ENCODE measurements at places on chromosomes 5 and 9.

DNA sequence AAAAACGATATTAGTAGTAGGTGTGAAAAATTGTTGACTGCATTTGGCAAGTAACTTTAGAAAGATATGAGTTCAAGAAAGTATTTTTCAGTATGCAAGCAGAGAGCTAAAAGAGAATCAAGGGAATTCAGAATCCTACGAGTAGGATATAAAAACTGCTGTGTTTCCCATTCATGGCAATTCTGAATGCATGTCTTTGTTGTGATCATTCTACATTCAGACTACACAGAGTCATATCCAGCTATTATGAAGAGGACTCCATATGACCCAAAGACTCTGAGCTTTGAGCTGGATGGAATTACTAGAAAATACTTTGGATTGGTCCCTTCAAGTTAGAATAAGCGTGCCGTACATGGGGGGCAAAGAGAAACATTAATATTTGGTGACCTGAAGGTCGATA lies 12.0 kb downstream of the IFNE start:
- no peak for DNase-seq

GRCh38 chr9:29001006-29001405 lies 1427.7 kb upstream of the C9orf72 start:
- DNase-seq = no peak

DNA sequence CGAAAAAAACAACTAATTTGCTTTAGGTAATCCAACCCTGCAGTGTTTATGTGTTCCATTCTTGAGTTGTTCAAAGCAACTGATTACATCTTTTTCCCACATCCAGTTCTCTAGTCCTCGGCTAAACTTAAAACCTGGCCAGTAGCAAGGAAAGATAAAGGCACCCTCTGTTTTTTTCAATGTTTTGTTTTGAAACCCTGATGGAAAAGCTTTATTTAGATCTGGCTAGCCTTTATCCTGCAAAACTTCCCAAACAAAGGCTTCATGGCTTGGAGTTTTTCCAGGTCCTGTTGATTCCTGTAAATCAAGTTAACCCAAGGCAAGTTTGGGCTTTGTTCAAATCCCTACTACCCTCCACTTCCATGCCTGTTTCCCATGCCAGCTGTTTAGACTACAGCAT lies 105.1 kb downstream of the CEMIP2 start:
- DNase-seq = no peak

DNA sequence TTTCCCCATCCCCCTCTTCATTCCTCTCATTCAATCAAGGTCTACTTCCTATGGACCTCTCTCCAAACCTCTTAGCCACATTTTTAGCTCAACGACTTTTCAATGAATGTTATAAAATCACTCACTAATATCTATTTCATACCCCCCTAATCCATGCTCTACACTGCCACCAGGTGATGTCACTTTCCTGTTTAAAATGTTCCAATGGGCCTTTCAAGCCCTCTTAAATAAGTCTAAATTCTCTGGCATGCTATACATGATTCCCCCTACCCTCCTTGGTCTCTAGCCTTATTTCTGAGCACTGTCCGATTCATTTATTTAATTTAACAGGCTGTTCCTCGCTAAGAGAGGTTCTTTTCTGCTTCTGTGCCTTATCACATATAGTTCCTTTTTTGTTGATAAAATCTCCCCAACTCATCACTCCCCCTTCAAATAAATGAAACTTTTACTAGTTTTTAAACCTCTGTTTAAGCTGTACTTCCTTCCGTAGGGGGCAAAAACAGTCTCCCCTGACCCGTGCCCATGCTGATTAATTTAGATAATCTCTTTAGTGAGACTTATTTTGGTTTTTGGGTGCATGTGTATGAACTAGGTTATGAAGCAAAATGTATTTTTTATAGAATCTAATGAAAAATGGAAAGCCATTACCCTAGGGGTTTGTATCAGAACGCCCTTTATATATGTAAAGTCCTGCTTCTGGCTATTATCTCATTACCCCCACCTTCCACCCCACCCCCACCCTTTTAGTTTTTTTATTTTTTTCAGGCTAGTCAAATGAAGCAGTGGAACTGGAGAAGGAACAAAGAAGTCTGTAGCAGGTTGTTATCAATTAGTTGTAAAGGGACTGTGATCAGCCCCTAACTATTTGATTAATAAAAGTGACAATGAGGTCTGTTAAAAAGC lies 9.0 kb downstream of the ABHD17B start:
- DNase-seq = no peak

DNA sequence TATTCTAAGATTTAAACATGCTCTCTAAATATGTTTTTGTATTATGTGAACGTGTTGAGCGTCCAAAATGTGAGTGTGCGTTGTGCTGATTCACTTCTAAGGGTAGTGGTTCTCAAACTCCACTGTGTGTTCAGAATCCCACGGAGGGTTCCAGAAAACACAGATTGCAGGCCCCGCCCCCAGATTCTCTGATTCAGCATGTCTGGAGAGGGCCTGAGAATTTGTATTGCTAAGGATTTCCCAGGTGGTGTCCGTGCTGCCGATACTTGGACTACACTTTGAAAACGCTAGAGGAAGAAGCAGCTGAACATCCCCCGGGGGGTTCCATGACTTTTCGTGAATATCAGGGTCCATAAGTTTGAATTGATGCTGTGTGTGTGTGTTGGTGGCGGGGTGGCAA lies 1043.2 kb upstream of the WWC1 start:
- DNase-seq = no peak

GRCh38 chr9:96587338-96588315 lies 32.0 kb downstream of the CDC14B start:
- DNase-seq = no peak

- no peak for DNase-seq
Measured at GRCh38 chr5:178201927-178202235, 2.5 kb upstream of the HNRNPAB start.

DNA sequence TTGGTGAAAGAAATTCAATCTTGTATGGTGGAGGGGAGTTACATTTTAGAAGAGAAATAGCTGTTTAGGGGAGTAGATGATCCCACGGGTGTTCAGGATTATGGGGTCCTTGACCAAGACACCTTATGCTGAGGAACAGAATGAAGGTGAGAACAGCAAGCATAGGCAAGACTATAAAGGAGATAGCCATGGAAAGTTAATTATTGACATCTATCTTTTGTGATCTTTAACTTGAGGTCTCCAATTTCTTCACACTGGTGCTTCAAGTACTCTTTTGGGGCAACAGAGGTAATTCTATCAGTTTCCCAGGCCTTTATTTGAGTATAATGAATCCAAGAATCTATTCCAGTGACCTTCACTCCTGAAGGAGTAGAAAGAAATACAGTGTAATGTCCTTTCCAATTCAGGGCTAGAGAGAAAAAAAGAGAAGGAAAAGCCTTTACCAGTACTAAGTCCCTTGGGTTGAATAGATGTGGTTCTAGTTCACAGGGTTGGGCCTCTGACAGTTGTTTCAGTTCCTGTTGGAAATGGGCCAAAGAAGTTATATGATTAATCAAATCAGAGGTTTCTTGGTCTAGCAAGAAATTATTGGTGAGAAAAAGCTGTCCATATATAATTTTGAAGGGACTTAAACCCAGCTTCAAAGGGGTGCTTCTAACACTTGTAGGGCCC lies 2104.1 kb upstream of the ACO1 start:
- DNase-seq = no peak

DNA sequence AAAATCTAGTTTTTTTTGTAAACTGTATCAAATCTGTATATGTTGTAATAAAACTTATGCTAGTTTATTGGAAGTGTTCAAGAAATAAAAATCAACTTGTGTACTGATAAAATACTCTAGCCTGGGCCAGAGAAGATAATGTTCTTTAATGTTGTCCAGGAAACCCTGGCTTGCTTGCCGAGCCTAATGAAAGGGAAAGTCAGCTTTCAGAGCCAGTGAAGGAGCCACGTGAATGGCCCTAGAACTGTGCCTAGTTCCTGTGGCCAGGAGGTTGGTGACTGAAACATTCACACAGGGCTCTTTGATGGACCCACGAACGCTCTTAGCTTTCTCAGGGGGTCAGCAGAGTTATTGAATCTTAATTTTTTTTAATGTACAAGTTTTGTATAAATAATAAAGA lies 24.3 kb downstream of the HMGCR start:
- no peak for DNase-seq

DNA sequence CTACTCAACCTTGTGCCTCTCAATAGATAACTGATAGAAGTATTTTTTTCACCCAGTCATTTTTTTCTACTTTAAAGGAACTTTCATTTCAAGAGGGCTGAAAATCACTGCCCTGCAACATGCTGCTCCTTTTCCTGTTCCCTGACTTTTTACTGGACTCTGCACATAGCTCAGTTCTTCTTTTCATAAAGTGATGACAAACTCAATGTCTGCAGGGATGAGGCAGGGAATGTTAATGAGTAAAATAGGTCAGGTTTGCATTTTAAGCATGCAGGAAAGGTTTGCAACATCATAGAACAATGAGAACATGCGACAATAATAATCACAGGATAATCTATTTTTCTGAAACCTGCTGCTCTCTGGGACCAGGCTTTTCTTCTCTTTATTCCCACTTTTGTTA lies 172.2 kb upstream of the SGCD start:
- no peak for DNase-seq

GRCh38 chr9:135888126-135888765 lies 19.1 kb downstream of the CAMSAP1 start:
- no peak for DNase-seq
